ENCODE measurements at places on chromosomes 13 and 19. TPM values are rescaled to one million over a fixed set of nuclear protein-coding genes. Genes with fewer than 3 reads are reported as not detected.

Gene OR7C1
- total RNA-seq = not detected

Gene SYNE4
- total RNA-seq = 0.31 TPM

Gene TMEM255B
- total RNA-seq = 0.65 TPM

Gene CCNA1
- 0.56 TPM for total RNA-seq

Gene ZNF71
- total RNA-seq = 12.0 TPM

Gene ADGRE1
- total RNA-seq = 5.4 TPM

Gene FAM216B
- total RNA-seq = not detected

Gene EPS8L1
- total RNA-seq = 4.9 TPM

Gene NOTCH3
- total RNA-seq = 10.2 TPM

Gene SIGLEC12
- not detected for total RNA-seq

Gene EFNA2
- total RNA-seq = 2.1 TPM

Gene RPS5
- total RNA-seq = 2,541 TPM

Gene EEF2
- total RNA-seq = 1,126 TPM

Gene COL5A3
- total RNA-seq = 4.2 TPM

Gene SHISA2
- total RNA-seq = not detected

Gene ZNF430
- 4.0 TPM for total RNA-seq

Gene ZNF529
- 3.2 TPM for total RNA-seq

Gene GPC5
- not detected for total RNA-seq

Gene UBL5
- 465 TPM for total RNA-seq

Gene C1QTNF9
- not detected for total RNA-seq

Gene IL12RB1
- total RNA-seq = not detected

Gene PSG5
- 0.53 TPM for total RNA-seq

Gene SLC25A41
- 0.20 TPM for total RNA-seq

Gene INAFM1
- 8.8 TPM for total RNA-seq

Gene NLRP9
- total RNA-seq = not detected

Gene NRTN
- 0.68 TPM for total RNA-seq

Gene ZNF223
- total RNA-seq = 2.5 TPM

Gene CDX2
- 1.1 TPM for total RNA-seq

Gene KLK2
- total RNA-seq = not detected

Gene KRTDAP
- total RNA-seq = not detected

Gene SIGLEC10
- not detected for total RNA-seq

Gene IL4I1
- 1.2 TPM for total RNA-seq

Gene LAIR2
- not detected for total RNA-seq

Gene SYCN
- not detected for total RNA-seq

Gene LILRA1
- total RNA-seq = not detected

Gene CLEC4M
- not detected for total RNA-seq

Gene ITM2B
- 124 TPM for total RNA-seq

Gene FGF22
- total RNA-seq = 0.43 TPM

Gene GRIK5
- total RNA-seq = 0.50 TPM
